ENCODE measurements at places on chromosomes 11 and 22. TPM values are rescaled to one million over a fixed set of nuclear protein-coding genes. Genes with fewer than 3 reads are reported as not detected.

The ACRV1 gene
- not detected for total RNA-seq

The ALDH3B1 gene
- total RNA-seq = 17.4 TPM

The KRTAP5-2 gene
- total RNA-seq = not detected

The LIN7C gene
- total RNA-seq = 47.3 TPM

The KCNJ4 gene
- total RNA-seq = not detected

The APOBEC3A gene
- total RNA-seq = not detected

The IGF2 gene
- not detected for total RNA-seq

The TST gene
- total RNA-seq = 27.3 TPM

The UBQLN3 gene
- total RNA-seq = not detected

DNA sequence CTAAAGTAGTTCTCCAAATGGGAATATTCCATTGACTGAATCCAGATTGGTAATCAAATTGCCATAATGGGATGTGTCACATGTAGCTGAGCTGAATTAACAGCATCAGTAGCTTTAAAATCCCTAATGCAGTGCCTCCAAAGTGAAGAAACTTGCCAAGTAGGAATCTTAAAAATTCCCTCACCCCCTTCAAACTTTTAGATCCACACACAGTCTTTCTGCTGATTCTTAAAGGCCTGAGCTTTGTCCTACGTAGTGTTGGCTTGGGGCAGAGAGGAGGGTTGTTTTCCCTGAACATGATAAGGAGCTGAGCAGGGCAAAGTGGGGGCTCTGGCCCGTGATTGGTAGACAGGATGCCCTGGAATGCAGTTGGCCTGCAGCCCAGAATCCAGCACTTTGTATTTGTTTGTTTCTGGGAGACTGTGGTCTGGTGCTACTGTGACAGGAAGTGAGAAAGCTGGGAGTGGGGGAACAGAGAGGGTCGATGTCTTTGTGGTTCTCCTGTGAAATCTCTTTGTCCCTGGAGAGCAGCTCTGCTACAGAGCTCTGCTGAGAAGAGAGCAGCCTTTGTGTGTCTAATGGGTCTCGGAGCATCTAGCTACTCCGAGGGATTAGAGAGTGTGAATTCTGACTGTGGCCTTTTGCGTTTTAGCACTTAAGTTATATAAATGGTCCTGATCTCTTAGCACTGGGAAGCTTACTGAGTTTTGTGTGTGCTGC, 16.9 kb downstream of the CTNND1 start:
- DNase-seq = peak; percentile 98

DNA sequence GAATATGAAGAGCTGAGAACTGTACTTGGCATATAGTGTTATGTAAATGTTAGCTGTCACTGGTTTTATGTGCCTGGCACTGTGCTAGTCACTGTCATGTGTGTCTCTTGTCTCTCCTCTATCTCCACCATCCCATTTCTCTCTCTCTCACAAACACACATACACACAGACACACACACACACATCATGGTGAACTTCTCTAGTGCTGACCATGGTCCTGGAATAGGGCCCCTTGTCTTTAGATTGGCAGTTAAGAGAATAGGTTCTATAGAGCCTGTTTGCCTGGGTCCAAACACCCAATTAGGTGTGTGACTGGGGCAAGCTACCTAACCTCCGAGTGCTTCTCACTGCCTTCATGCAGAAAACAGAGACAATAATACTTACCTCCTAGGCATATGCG, 109.7 kb upstream of the NARS2 start:
- no peak for DNase-seq

- DNase-seq = no peak
Observed at GRCh38 chr22:39598017-39598965, 27.7 kb downstream of the CACNA1I start.

DNA sequence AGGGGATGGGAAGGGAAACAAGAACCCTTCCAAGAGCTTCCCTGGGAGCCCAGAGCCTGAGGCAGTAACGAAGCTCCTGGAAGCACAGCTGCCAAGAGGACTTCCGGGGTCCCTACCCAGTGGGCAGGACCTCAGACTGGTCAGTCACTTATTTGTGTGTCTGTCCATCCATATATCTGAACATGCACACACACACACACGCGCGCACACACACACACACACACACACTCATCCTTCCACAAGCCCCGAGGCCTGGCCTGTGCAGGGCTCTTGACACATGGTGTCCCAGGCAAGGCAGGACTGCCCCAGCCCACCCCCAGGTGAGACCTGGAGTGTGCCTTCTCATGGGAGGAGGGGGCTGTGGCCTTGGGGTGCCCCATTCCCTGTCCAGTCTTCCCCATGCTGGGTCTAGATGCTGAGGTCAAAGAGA, 44.9 kb downstream of the IGLL5 start:
- DNase-seq = no peak

- DNase-seq = no peak
Observed at GRCh38 chr22:28405588-28405987, 274.1 kb downstream of the TTC28 start.

DNA sequence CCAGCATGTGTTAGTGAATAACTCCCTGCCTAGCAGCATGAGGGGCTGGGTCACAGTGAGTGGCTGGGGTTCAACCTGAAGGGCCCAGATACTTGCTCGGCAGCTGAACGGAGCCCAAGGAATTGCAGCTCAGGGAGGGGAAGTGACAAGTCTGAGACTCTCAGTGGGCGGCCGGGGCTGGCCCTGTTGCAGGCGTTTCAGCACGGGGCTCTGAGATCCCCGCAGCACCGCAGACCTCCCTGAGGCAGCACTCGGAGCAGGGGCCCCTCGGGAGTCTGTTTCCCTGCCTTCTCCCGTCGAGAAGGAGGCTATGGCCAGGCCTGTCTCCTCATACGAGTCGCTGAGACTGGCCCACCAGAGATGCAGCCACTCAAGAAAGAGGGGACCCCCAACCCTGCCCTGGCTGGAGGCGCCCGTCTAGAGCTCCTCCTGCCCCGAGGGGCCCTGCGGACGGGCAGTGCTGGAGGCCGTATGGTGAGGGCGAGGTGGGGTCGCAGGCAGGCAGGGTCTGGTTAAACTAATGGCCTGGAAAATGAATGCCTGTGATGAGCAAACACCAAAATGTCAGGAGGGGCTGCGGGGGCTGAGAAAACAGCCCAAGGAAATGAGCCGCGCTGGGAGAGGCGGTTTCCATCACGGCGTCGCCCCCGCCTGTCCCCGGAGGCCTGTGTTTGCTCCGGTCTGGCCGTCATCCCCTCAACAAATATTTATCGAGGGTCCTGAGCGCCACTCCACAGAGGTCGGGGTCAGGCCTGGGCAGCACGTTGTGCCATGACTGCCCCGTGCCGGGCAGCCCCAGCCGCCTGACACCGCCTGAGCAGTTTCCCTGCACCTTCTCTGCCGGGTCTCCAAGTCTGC, 9.3 kb downstream of the TSSC4 start:
- DNase-seq = no peak

GRCh38 chr11:63880403-63880790, 36.6 kb downstream of the RCOR2 start:
- no peak for DNase-seq

DNA sequence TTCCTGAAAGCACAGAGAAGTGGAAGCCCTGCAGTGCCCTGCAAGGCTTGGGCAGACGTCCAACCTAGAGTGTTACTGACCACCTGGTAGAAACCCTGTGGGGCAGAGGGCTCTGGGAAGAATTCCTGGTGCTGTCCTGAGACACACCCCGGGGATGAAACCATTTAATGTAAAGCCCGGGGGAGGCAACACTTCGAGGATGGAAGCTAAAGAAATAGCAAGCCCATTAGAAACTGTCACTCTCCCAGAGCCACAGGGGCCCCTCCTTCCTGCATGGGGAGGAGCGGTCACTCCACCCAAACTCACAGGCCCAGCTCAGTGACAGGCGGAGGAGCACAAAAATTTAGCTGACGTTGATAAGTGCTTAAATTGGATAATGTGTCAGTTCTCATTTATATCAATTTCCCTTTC, 57.6 kb downstream of the NRXN2 start:
- DNase-seq = peak; percentile 9

- no peak for DNase-seq
Observed at GRCh38 chr11:120878781-120879180, 145.1 kb upstream of the TBCEL start.

DNA sequence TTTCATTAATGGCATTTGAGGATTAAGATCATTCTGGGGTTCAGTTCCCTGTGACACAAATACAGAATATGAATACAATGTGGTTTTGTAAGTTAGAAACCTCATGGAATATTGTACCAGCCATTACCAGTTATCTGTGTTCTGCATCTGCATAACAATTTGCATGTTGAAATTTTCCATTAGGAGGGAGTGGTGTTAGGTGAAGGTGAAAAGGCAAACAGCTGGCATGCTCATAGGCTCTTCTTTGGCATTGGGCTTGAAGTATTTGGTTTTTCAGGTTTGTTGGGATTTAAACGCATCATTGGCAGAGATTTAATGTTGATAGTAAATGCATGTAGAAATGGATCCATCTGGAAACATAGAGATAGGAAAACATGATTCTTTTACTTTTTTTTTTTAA, 18.6 kb downstream of the RTN3 start:
- DNase-seq = no peak

GRCh38 chr11:20599221-20600019, at the start of gene SLC6A5:
Gene SLC6A5 (plus strand): TSS chr11:20599608. CDS start chr11:20599673, 65 bp downstream.
- peak; percentile 32 for DNase-seq

DNA sequence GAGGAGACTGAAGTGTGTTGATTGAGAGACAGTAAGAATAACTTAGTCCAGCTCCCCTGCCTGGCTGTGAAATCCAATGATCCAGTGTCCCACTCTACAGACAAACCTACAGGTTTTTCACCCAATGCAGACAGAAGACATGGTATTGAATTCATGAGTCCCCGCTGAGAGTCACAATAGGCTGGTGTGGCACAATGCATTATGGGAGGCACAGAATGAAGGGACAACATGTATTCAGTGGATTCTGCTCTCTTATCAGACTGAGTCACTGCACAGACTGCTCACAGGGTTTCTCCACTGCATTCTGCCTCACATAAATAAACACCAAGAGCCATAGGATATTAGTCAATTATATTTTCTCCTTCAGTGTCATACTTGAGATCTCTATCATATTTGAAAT, 55.2 kb upstream of the TOP3B start:
- DNase-seq = no peak

DNA sequence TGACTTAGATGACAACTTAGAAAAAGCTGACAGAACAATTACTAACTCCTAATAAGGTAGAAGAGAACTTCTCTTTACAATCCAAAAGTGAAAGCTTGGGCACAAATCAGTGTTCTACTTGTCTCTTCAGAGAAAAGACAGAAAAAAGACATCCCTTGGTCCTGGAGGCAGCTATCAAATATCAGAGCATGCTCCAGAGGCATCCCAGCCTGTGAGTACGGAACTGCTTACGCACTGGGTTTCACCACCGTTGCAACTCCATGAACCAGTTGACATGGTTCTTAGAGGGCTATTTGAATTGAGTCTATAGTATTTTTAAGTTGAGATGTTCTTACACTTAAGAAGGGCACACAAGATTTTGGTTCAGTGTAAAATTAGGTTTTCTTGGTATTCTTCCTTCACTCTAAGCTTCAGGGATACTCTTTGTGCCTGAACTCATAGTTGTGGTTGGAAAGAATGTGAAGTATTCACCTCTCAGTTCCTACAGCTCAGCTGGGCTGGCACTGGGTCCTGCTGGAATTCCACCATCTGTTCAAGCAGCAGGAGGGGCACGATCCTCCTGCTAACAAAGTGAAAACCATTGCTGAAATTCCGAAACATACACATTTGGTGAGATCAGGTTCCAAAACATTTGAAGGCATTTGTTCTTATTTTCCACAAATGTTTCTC, 6.3 kb downstream of the AKIP1 start:
- DNase-seq = peak; percentile 87

DNA sequence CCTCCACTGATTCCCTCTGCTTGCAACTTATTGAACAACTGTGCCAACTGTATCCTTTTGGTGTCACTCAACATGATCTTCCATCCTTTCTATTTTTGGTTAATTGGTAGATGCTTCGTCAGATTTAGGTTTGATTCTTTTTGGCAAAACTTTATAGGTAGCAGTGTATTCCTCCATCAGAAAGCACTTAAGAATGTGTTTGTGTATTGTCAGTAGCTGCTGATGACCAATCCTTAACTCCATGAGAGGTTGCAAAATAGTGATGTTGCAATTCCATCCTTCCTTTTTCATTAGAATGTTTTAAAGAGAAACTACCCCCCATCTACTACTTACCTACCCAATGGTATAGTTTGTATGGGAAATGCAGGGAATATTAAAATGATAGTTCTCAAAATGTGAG, 22.1 kb downstream of the FAM76B start:
- peak; percentile 18 for DNase-seq

DNA sequence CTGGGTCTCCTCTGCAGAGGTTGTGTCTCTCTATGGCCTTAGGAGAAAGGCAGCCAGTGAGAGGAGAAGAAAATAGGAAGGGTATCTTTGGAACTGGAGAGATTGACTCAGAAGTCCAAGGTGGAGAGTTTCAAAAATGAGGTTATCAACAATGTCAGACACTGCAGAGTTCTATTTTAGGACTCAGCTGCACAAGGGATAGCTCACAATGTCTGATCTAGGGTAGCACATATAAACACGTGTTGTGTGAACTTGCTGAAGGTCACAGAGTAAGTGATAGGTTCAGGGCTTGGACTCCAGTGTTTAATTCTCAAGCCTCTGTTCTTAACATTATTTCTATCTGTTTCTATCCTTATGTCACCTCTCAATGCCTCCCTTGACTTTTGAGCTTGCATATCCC, 305.0 kb upstream of the LARGE1 start:
- no peak for DNase-seq

DNA sequence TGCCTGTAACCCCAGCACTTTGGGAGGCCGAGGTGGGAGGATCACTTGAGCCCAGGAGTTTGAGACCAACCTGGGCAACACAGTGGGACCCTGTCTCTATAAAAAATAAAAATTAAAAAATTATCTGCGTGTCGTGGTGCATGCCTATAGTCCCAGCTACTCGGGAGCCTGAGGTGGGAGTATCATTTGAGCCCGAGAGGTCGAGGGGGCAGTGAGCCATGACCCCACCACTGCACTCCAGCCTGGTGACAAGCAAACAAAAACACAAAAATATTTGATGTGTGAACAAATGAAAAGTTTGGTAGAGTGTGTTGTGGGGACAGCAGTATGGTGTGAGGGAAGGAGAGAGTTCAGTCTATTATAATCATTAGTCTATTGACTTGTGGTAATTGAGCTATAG, 90.8 kb upstream of the PARVA start:
- no peak for DNase-seq

- no peak for DNase-seq
Observed at GRCh38 chr11:8381871-8382396, 118.3 kb upstream of the LMO1 start.

- DNase-seq = no peak
Observed at GRCh38 chr22:49514641-49515040, 313.0 kb downstream of the BRD1 start.

GRCh38 chr11:116692318-116693101, 80.3 kb downstream of the BUD13 start:
- DNase-seq = no peak

DNA sequence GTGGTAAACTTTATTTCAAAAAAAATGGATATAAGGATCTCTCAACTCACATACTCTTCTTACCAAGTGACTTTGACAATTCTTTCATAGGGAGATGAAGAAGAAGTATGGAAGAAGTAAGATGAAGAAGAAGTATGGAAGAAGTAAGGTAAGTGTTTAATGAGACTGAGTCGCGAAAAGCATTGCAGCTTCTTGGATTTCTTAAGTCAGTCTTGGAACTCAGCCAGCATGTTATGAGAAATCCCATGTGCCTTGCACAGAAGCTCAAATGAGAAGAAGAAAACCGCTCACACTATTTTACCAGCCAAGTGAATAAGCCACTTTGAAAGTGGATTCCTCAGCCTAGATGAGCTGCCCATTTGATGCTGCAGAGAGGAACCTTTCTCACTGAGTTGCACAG, 332.0 kb upstream of the CCDC179 start:
- no peak for DNase-seq

- DNase-seq = no peak
Observed at GRCh38 chr11:40290171-40290631, 1169.3 kb downstream of the LRRC4C start.

Data from RPMI7951 (cell line).